Metanephros (tissue), 2 donors: ENCODE measurements at places on chromosomes 3 and 15. TPM values are rescaled to one million over a fixed set of nuclear protein-coding genes. Genes with fewer than 3 reads are reported as not detected.

The RARRES1 gene
- total RNA-seq: 22.3 TPM

The CYP19A1 gene
- not detected for total RNA-seq

The RGMA gene
- 14.6 TPM for total RNA-seq

The ARL8B gene
- total RNA-seq: 57.0 TPM

The CFAP92 gene
- total RNA-seq: 0.70 TPM

The ATP13A4 gene
- 2.9 TPM for total RNA-seq

The PARP14 gene
- 37.4 TPM for total RNA-seq

The CNTN4 gene
- 34.7 TPM for total RNA-seq

The MYLK gene
- 224 TPM for total RNA-seq

The GPR160 gene
- 25.9 TPM for total RNA-seq

The DCLK3 gene
- total RNA-seq: 0.47 TPM

The GRAMD1C gene
- total RNA-seq: 29.0 TPM

The CEMIP gene
- 1.6 TPM for total RNA-seq

The PLSCR1 gene
- total RNA-seq: 82.3 TPM

The GOLGA6L7 gene
- total RNA-seq: not detected

The GHSR gene
- total RNA-seq: not detected

The AADAC gene
- total RNA-seq: 0.12 TPM

The C3orf20 gene
- total RNA-seq: 0.18 TPM

The PRRT3 gene
- total RNA-seq: 3.3 TPM

The CLDN1 gene
- total RNA-seq: 36.4 TPM

The CTXN2 gene
- total RNA-seq: not detected

The ERC2 gene
- total RNA-seq: 3.0 TPM

The KBTBD13 gene
- 1.2 TPM for total RNA-seq

The SPATA12 gene
- not detected for total RNA-seq

The PIERCE2 gene
- total RNA-seq: 2.6 TPM

The SI gene
- under 0.01 TPM for total RNA-seq

The DNAJC17 gene
- total RNA-seq: 18.1 TPM

The ENTPD3 gene
- 1.9 TPM for total RNA-seq
